Activated CD4-positive, alpha-beta memory T cell treated with anti-CD3 and anti-CD28 coated beads, Interleukin-2, amount 10 ng/mL, durations not matched to agents 7 days and 5 days (primary cell): ENCODE measurements at places on chromosomes 3 and 15.
A peak's percentile ranks its signal among the peaks of the same experiment; 100 is the strongest.

GRCh38 chr15:62896380-62896866, 146.1 kb upstream of the TPM1 start:
- H3K27me3 ChIP-seq = peaks cover 3% of the 10 kb centered on the region
- no peak overlapping the region for H3K27ac ChIP-seq
- no peak overlapping the region for H3K4me3 ChIP-seq
- DNase-seq = no peak
- no peaks in the 10 kb centered on the region for H3K4me1 ChIP-seq
- no peaks in the 10 kb centered on the region for H3K36me3 ChIP-seq

- H3K27me3 ChIP-seq = peaks cover 37% of the 10 kb centered on the region
- peaks cover 17% of the 10 kb centered on the region for H3K36me3 ChIP-seq
- H3K4me1 ChIP-seq = peaks cover 14% of the 10 kb centered on the region
- H3K4me3 ChIP-seq = peak overlapping the region; percentile 56
These were observed 29.2 kb downstream of the CPN2 start for GRCh38 chr3:194321693-194322640.

DNA sequence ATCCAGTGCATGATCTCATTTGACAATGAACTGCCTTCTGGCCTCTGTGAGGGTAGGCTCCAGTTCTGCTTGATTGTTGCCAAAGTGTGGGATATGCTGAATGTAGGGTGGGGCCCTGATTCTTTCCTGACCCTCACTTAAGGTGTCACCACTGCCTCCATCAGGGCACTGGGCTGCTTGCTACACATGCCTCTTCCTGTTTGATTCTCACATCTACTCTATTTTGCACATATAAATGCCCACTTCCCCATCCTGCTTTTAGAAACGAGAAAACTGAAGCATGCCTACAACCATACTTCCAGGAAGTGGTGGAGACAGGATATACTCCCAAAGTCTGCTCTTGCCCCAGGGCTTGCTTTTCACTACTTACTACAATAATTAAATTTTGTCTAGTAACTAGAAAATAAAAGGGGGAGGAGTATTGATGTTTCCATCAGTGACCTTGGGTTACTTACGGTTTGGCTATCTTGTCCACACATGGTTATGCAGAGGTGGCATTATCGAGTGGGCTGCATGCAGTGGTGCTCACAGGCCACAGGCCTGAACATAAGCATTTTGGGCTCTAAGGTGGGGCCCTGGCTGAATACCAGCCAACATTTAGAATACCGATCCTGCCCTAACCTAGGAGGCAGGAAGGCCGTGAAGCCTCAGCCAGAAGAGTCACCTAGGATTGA, 6.7 kb downstream of the ZDHHC3 start:
- H3K4me1 ChIP-seq = peaks cover 65% of the 10 kb centered on the region
- H3K36me3 ChIP-seq = peaks cover 8% of the 10 kb centered on the region

- no peak overlapping the region for H3K4me3 ChIP-seq
- H3K27me3 ChIP-seq = peaks cover 16% of the 10 kb centered on the region
- H3K36me3 ChIP-seq = no peaks in the 10 kb centered on the region
- no peaks in the 10 kb centered on the region for H3K4me1 ChIP-seq
These were observed 32.6 kb downstream of the ITGA11 start for GRCh38 chr15:68399096-68400065.

- no peaks in the 10 kb centered on the region for H3K27me3 ChIP-seq
- no peak for DNase-seq
- H3K27ac ChIP-seq = no peak overlapping the region
- no peaks in the 10 kb centered on the region for H3K36me3 ChIP-seq
- H3K4me3 ChIP-seq = no peak overlapping the region
These were observed 120.3 kb upstream of the PRR20G start for GRCh38 chr3:127408022-127408683.

- H3K27me3 ChIP-seq = no peaks in the 10 kb centered on the region
- peaks cover 2% of the 10 kb centered on the region for H3K4me1 ChIP-seq
- no peak overlapping the region for H3K4me3 ChIP-seq
- no peak overlapping the region for H3K27ac ChIP-seq
These were observed 213.9 kb upstream of the SLC2A2 start for GRCh38 chr3:171240504-171240835.

DNA sequence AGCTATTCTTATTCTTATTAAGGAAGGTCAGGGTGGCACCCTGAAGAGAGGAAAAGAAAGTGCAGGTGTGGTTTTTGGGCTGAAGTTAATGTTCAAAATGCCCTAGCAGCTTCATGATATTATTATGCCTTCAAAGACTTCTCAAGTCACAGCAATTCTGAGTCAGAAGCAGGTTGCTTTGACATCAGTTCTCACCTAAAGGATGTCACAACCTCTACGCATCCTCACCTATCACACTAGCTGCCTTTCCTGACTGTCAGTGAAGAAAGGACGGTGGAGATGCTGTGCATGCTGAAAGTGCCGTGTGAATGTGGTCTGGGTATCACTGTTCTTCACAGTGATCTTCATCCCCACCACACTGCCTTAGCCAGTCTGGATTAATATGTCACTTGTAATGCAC, 49.6 kb downstream of the NPTN start:
- no peaks in the 10 kb centered on the region for H3K27me3 ChIP-seq
- H3K4me1 ChIP-seq = peaks cover 53% of the 10 kb centered on the region
- DNase-seq = no peak
- peak overlapping the region; percentile 48 for H3K27ac ChIP-seq

- no peaks in the 10 kb centered on the region for H3K27me3 ChIP-seq
- no peak for DNase-seq
- H3K4me1 ChIP-seq = peaks cover 19% of the 10 kb centered on the region
- no peak overlapping the region for H3K4me3 ChIP-seq
These were observed 78.9 kb downstream of the ESYT3 start for GRCh38 chr3:138513090-138513843.
